T-helper 17 cell (primary cell): ENCODE measurements at places on chromosomes 12 and 14. TPM values are rescaled to one million over a fixed set of nuclear protein-coding genes. Genes with fewer than 3 reads are reported as not detected.

- peak overlapping the region; percentile 68 for H3K27ac ChIP-seq
- H3K4me3 ChIP-seq, result no peak overlapping the region
- DNase-seq, result no peak
- H3K36me3 ChIP-seq, result no peaks in the 10 kb centered on the region
- no peaks in the 10 kb centered on the region for H3K27me3 ChIP-seq
Observed at GRCh38 chr12:51087818-51088217, 4.4 kb upstream of the CSRNP2 start.

DNA sequence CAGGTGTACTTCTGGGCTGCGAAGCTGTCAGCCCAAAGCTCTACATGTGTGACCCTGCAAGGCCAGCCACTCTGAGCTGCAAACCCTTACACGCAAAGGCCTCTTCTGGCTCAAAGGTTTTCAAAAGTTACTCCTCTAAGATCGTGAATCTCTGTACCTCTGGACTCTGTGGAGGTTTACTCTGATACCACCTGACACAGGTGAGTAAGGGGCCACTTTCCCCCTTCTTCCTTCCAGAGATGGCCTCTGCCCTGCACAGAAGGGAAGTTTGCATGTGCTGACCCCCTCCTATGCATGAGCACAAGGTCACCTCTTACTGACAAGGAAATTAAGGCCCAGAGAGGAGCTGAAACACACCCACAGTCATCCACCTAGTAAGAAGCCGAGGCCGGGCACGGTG, 14.5 kb downstream of the ITPK1 start:
- no peaks in the 10 kb centered on the region for H3K36me3 ChIP-seq
- no peak overlapping the region for H3K4me3 ChIP-seq
- no peak for DNase-seq

DNA sequence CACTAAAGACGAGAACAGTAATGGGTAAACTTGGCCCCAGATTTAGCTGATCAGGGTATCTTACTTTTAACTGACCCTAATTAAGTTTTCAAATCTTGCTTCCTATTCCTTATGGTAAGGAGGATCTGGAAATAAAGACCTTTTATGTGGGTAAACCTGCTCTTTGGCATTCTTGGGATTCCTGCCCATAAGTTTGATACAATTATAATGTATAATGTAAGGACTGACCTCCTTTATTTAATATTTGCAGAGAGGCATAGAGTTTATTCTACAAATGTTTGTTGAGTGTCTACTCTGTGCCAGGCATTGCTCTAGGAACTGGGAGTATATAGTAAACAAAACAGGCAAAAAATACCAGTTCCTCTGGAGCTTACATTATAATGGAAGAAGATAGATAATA, 4.4 kb upstream of the PRDM4 start:
- H3K4me1 ChIP-seq, result peaks cover 2% of the 10 kb centered on the region
- no peaks in the 10 kb centered on the region for H3K36me3 ChIP-seq
- no peak overlapping the region for H3K27ac ChIP-seq
- peaks cover 10% of the 10 kb centered on the region for H3K27me3 ChIP-seq
- no peak overlapping the region for H3K4me3 ChIP-seq

GRCh38 chr12:48442179-48442847, 30.0 kb upstream of the ANP32D start:
- peaks cover 41% of the 10 kb centered on the region for H3K27me3 ChIP-seq
- H3K4me3 ChIP-seq, result no peak overlapping the region
- H3K27ac ChIP-seq, result no peak overlapping the region
- H3K4me1 ChIP-seq, result peaks cover 4% of the 10 kb centered on the region
- no peak for DNase-seq
- peaks cover 4% of the 10 kb centered on the region for H3K36me3 ChIP-seq

- H3K4me1 ChIP-seq, result no peaks in the 10 kb centered on the region
- no peak overlapping the region for H3K27ac ChIP-seq
- H3K27me3 ChIP-seq, result no peaks in the 10 kb centered on the region
- H3K36me3 ChIP-seq, result no peaks in the 10 kb centered on the region
- DNase-seq, result no peak
Observed at GRCh38 chr12:118625050-118625675, 248.8 kb downstream of the SUDS3 start.

- no peaks in the 10 kb centered on the region for H3K27me3 ChIP-seq
- H3K4me1 ChIP-seq, result peaks cover 27% of the 10 kb centered on the region
- H3K27ac ChIP-seq, result peak overlapping the region; percentile 0
- H3K36me3 ChIP-seq, result peaks cover 12% of the 10 kb centered on the region
- no peak for DNase-seq
- no peak overlapping the region for H3K4me3 ChIP-seq
Observed at GRCh38 chr14:91220581-91221000, 23.9 kb downstream of the GPR68 start.

The TAS2R7 gene
- not detected for total RNA-seq
